ENCODE measurements at places on chromosomes 5 and 9. TPM values are rescaled to one million over a fixed set of nuclear protein-coding genes. Genes with fewer than 3 reads are reported as not detected.

DNA sequence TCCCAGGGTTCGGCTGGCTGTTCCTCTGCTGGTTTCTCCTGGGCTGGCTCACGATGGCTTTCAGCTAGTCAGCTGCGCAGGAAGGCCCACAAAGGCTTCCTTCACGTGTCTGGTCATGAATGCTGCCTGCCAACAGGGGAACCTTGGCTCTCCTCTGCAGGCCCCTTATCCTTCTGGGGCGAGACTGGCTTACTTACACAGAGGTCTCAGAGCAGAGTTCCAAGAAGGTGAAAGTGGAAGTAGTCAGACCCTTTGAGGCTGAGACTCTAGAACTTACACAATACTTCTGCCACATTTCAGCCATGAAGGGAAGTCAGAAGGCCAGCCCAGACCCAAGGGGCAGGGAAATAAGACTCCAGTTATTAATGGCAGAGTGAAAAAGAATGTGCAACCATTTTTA, 99.5 kb downstream of the LHFPL2 start:
- no peak for DNase-seq

DNA sequence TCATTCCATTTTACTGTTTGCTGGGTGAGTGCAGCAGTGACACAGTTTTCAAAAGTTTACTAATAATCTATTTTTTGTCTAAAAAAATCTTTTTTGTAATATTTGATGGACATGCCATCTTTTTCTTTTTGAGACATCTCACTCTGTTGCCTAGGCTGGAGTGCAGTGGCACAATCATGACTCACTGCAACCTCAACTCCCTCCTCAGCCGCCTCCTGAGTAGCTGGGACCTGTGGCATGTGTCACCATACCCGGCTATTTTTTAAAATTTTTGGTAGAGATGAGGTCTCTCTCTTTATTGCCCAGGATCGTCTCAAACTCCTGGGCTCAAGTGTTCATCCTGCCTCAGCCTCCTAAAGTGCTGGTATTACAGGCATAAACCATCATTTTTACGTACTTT, 86.0 kb downstream of the KDM4C start:
- DNase-seq, result no peak

DNA sequence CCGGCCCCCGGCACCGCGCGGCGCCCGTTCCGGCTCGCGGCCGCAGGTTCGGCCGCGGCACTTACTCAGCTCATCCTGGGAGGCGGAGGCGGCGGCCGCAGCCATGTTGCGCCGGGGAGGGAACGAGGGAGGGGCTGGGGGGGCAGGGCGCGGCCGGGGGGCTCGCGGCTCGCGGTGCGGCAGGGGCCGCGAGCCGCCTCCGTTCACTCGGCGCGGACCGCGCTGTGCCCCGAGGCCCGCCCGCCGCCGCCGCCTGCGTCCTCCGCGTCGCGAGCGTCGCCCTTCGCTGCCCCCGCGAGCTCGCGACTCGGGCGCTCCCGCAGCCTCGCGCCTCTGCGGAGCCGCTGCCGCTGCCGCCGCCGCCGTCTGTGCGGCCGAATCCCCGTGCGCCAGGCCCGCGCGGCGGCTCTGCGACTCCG, 735 bp downstream of the ECPAS start:
- DNase-seq, result peak; percentile 76

- no peak for DNase-seq
Observed at GRCh38 chr9:135248721-135249120, 161.3 kb downstream of the OLFM1 start.

- no peak for DNase-seq
Observed at GRCh38 chr5:76732405-76733048, 16.6 kb downstream of the F2R start.

GRCh38 chr5:173829826-173830225, 58.3 kb upstream of the CPEB4 start:
- no peak for DNase-seq

DNA sequence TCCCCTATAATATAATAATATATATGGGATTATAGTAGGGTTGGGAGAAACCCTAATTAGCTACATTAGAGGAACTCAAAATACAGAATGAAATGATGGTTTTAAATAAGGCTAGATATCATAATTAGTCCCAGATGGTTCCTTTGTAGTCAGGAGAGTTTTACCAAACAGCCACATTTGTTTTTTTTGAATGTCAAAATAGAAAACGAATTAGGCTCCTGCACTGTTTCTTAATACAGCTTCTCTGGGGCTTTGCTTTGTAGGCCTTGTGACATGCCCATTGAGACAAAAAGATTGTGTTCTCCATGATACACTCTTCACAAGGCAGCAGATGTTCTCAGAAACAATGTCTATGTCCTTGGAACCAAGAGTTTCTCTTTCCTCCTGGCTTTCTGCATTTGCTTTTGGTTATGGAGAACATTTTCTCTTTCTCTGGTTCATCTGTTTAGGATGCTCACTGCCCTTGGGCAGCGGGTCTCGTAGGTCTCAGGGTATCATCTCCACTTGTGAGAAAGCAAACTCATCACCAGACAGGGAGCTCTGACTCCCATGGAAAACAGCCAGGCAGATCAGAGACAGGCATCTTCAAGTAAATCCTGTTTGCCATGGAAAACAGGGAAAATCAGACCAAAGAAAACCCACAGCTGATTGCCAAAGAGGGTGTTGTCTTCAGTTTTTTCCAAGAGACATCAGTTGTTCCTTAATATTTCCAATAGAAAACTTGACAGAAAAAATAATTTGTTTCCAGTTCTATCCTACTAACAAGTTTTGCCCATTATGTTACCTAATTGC, 54.1 kb upstream of the RPS23 start:
- no peak for DNase-seq

Gene ARSI
- 18.9 TPM for total RNA-seq

Gene PPIC
- total RNA-seq, result 42.9 TPM
